ENCODE measurements at places on chromosomes 4 and X.
A peak's percentile ranks its signal among the peaks of the same experiment; 100 is the strongest.

DNA sequence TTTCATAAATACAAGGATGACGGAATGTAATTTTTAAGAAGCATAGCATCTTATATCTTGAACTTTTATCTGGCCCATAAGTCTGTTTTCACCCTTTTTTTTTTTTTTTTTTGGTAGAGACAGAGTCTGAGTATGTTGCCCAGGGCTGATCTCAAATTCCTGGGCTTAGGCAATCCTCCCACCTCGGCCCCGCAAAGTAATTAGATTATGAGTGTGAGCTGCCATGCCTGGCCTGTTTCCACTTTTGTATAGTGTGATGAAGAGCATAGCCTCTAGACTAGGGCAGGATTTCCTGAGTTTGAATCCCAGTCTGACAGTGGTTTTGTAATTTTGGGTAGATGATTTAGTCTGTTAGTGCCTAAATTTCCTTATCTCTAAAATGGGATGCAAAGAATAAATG, 11.0 kb downstream of the STIM2 start:
- DNase-seq = no peak

DNA sequence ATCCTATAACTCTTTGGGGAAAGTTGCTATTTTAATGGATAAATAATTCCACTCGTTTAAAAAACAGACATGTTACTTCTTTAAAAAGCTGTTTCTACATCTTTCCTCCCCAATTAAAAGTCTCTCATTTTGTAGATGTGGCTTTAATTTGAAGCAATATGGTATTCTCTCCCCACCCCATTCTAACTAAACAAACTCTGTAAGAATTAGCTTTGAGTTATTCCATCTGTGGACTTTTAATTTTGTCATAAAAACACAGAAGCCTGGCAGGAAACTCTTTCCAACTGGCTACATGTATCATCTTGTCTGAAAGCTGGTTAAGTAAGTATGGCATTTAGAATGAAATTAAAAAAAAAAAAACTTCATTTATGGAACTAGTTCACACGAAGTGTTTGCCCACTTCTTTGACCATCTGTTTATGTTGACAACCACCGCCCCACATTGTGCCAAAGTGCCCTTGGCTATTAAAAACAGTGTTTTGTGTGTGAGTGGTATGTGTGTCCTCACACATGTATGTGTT, 140.3 kb downstream of the NAA11 start:
- DNase-seq = no peak

DNA sequence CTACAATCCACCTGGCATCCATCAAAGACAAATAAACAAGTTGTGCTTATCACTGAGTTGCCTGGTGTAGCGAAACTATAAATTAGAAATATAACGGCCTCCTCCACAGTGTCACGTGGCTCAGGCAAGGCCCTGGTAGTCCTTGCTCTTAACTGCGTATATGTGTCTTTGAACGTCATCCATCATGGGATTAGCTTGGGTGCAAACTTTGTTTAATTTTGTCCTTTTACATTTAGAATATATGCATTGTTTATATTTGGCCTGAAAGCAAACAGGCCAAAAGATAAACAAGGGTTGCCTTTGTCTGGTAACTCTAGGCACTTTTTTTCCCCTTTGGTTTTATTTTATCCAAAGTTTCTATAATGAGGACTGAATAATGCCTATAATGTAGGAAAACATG, 184.9 kb downstream of the KIT start:
- DNase-seq = no peak

GRCh38 chr4:142781114-142781513, 65.0 kb downstream of the INPP4B start:
- no peak for DNase-seq

DNA sequence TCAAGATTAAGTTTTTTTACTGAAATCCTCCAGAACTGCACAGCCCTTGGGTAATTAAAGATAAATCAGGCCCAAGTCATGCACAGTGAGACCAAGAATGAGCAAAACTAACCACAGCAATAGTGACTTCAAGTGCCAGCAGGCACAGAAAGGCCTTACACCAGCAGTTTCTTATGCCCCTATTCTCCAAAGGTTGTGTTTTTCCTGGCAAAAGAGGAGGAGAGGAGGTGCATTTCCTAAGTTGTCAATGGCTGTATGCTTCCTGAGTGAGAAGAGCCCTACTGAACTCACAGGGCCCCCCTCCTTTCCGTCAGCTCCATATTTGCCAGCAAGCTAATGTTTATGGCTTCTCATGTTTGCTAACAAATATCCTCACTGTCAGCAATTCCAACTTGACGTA, 418.7 kb upstream of the INTU start:
- DNase-seq = no peak

DNA sequence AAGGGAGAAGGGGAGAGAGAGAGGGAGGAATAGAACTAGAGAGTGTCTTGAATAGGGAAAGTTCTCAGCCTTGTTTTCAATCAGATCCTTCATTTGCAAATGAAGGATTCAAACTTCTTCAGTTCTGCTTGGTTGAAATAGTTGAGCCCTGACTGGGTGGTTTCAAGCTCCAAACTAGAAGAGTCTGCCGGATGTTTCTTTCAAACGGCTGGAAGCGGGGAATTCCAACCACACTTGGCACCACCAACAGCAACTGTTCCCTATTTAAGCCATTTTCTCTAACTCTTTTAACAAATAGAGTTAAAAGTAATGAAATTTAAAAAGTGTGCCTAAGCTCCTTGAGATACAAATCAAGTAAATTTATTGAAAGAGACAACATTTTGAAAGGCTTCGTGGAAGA, 67.5 kb upstream of the DDX60 start:
- DNase-seq = no peak

GRCh38 chrX:9318213-9318612, 146.6 kb upstream of the TBL1X start:
- no peak for DNase-seq

DNA sequence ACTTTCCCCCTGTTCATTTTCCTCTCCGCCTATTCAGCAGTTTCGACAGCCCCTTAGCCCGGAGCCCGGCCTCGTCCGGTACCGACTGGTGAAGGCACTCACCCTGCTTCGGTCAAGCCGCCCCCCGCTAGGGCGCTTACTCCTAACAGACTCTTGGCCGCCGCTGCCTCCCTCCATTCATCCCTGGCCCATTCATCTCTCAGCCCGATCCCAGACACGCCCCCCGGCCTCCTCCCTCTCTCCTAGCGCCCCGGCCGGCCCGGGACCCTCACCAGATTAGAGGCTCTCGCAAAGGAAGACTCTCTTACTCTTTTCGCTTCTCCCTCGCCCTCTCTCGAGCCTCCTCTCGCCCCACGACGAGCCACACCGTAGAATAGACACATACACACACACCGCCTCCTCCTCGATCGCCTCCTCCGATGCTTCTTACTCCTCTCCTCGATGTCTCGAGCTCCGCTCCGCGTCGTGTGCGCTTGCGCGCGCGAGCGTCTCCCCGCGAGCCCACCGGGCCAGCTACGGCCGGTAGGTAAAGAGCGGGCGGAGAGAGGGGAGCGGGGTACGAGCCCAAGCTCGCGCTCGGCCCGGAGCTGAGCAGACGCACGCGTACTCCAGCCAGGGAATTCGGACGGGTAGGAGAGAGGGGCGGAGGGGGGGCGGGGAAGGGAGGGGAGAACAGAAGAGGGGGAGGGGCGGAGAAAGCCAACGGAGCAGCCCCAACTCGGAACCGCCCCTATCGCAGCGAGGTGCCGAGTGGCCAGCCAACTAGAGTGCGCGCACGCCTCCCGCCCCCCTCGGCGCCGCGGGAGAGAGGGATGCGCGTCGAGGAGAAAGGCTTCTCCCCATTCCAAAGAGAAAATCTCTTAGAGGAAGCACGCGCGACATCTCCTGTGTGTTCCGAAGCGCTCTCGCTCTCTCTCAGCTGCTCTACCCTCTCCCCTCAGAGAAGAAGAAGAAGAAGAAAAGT, at the start of gene WNK3:
Gene WNK3, minus strand, starts transcription at position 633 of the 964 bp plus-strand sequence.
- DNase-seq = peak; percentile 42

DNA sequence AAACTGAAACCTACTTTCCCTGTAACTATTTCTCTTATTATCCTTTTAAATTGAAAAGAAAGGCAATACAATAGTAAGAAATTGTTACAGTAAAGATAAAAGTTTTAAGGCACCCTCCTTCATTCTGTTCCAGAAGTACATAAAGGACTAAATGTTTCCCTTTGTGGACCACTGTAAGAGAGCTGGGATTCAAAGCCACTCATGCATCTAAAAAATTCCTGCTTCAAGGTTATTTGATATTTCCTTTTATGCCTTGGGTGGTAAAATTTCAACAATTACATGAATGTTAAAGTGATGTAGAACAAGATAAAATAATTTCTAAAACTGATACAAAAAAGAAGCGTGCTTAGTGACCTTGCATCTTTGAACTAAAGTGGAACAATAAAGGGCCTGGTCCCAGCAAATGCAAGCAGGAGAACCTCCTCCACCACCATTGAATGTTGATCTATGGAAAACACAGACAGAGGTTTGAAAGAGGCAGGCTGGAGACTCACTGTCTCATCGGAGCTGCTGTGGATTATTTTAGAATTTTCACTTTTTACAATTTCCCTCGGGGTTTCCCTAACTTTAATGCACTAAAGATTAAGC, 42.3 kb upstream of the PRSS12 start:
- no peak for DNase-seq

- DNase-seq = no peak
Observed at GRCh38 chrX:22047468-22047867, 15.3 kb downstream of the PHEX start.

GRCh38 chrX:101386542-101386885, 523 bp upstream of the BTK start:
- no peak for DNase-seq

DNA sequence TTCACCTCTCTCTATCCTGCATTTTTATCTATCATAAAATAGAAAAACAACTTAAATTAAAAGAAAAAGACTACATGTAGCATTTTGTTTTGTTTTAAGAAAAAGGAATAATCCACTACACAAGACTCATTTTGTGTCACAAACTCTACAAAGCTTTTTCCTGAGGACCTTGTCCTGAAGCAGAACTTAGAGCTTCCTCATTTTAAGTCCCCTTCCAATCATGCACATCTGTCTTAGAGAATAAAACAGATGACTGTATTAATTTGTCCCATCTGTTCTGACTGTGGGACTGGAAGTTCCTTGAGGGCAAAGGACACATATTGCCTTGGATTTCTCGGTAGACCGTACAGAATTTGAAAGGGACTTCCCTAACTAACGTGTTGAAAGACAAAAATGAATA, 218.5 kb downstream of the COL25A1 start:
- no peak for DNase-seq

DNA sequence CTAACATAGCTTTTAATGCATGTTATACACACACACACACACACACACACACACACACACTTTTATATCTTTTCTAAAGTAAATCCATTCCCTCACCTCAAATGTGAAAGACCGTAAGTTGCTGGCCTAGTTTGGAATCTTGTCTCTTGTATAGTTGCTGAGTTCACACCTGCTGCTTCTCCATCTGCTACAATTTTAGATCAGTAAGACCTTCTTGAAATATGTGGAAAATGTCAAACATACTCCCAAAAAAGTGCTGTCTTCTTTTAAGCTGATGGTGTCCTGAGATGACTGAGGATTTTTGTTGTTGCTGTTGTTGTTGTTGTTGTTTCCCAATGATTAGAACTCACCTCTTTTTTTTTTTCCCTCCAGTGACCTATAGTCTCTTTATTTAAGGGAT, 121.3 kb downstream of the SNCA start:
- no peak for DNase-seq

GRCh38 chr4:36508394-36508793, 227.0 kb downstream of the DTHD1 start:
- no peak for DNase-seq

- no peak for DNase-seq
Observed at GRCh38 chr4:94545296-94545695, 93.6 kb downstream of the PDLIM5 start.

DNA sequence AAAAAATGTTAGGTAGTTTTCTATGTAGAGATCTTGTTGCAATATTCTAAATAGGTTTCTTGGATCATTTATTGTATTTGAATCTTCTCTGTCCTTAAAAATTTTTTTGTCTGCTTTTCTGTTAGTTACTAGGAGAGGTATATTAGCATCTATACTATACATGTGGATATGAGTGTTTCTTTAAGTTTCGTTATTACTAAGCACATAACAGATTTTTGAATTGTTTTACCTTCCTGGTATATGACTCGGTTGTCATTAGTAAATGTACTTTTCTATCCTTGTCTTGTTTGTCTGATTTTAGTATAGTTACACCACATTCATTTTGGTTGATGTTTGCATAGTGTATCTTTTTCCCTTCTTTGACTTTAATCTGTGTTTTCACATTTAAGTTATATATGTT, 20.2 kb downstream of the PYURF start:
- DNase-seq = no peak
